CD4-positive, alpha-beta T cell treated with Interleukin-21 for 1 hour (primary cell): ENCODE measurements at places on chromosomes 5 and 9.

GRCh38 chr5:163193886-163194285 lies 243.5 kb upstream of the CCNG1 start:
- DNase-seq = no peak

- no peak for DNase-seq
Measured at GRCh38 chr5:134439210-134439654, 27.6 kb upstream of the CDKN2AIPNL start.

GRCh38 chr9:131423171-131423581 lies 29.3 kb downstream of the PRRC2B start:
- DNase-seq = no peak

- no peak for DNase-seq
Measured at GRCh38 chr9:27059412-27059811, 49.6 kb upstream of the TEK start.

DNA sequence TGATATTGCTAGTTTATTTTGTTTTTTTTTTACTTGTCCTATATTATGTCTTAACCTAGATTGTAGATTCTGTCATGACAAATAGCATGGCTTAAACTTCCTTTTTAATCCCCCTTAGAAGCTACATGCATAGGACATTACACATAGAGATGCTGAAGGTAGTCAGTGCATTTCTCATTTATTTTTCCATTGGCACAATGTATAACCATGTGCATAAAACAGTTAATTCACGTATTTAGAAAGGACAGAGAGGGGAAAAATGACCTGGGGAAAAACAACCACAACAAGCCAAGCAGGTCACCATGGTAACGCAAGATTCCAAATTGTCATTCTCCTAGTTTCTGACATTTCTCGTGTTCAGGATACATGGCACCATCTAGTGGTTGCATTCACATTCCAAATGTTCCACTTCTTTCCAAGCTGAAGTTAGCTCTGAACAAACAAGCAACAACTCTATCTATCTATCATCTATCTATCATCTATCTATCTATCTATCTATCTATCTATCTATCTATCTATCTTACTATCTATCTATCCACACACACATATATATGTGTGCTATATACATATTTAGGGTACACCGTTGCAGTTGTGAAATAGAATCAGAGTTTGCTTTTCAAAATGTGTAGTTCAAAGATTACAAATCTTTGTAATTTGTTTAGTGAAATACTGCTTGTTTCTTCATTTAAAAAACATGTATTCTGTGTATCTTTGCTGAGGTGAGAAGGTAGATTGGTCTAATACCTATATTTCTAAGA lies 487.2 kb upstream of the ST8SIA4 start:
- DNase-seq = peak; percentile 14

GRCh38 chr9:99143655-99144054 lies 38.7 kb downstream of the TGFBR1 start:
- DNase-seq = no peak

DNA sequence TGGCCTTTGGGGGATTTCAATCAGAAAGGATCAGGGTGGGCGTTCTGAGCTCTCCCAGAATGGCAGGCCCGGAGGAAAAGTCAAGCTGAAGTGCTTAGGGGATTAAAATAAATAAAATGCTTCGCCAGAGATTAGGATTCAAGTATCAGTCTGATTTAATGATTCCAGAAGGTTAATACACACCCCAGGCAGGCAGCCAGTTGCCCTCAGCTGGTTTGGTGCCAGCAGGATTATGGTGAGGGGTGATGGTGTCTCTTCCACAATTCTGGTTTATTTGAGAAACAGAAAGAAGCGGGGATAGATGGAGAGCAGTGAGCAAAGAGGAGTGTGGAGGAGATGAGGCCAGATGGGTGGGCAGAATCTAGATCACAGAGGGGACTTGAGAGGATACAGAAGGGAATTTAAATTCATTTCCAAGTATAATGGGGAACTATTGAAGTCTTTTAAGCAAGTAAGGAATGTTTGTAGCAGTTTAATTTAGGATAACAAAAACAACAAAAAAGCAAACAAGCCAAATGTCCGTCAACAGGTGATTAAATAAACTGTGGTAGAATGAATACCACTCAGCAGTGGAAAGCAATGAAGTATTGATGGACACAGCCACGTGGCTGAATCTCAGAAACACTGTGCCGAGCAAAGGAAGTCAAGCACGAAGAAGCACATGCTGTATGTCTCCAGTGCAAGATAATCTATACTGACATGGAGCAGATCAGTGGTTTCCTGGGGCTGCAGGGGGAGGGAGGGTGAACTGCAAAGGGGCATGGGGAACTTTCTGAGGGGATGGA lies 297.7 kb downstream of the MSX2 start:
- DNase-seq = no peak

DNA sequence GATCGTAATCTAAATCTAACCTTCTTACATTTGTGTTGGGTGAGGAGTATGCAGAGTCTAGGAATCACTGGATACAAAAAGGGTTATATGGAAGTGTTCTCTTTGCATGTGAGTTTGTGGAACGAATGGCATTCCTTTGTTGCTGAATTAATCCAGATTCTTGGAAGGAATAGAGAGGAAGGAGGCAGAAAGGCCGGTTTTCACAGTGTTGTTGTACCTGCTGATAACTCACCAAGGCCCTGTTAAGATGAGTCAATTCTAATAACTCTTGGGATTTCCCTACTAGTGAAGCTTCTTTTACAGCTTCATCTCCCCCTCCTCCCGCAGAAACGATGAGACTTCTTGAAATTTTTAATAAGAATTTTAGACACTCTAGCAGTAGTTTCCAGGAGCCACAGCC lies 84.0 kb downstream of the ZSWIM6 start:
- DNase-seq = no peak

DNA sequence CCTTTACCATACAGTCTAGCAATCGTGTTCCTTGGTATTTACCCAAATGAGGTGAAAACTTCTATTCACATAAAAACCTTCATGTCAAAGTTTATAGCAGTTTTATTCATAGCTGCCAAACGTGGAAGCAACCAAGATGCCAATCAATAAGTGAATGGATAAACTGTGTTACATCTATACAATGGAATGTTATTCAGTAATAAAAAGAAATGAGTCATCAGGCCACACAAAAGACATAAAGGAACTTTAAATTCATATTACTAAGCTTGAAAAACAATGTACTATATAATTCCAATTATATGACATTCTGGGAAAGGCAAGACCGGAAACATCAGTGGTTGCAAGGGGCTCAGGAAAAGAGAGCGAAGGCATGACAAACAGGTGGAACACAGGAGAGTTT lies 679.9 kb downstream of the ISL1 start:
- DNase-seq = no peak

DNA sequence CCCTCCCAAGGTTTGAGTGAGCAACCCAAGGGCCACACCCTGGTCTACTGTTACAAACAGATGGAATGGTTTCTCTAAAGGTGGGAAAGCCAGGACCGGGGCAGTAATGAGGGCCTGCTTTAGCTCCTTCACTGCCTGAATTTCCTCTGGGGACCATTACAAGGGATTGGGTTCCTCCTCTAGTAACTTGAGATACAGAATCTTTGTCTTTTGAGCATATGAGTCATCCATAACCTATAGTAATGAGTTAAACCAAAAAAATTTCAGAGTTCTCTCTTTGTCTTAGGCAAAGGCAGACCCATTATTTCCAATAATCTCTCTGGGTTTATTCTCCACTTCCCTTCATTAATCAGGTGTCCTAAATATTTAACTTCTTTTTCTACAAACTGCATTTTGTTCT lies 618.8 kb downstream of the HINT1 start:
- no peak for DNase-seq

GRCh38 chr5:10432059-10433008 lies 9.3 kb upstream of the ROPN1L start:
- no peak for DNase-seq

GRCh38 chr5:116415182-116415581 lies 159.4 kb downstream of the SEMA6A start:
- DNase-seq = no peak

GRCh38 chr9:113630386-113631136 lies 167.0 kb downstream of the RGS3 start:
- no peak for DNase-seq

- DNase-seq = no peak
Measured at GRCh38 chr5:158061451-158061850, 202.5 kb upstream of the CLINT1 start.

- peak; percentile 31 for DNase-seq
Measured at GRCh38 chr9:83981126-83981871, 694 bp downstream of the RMI1 start.

DNA sequence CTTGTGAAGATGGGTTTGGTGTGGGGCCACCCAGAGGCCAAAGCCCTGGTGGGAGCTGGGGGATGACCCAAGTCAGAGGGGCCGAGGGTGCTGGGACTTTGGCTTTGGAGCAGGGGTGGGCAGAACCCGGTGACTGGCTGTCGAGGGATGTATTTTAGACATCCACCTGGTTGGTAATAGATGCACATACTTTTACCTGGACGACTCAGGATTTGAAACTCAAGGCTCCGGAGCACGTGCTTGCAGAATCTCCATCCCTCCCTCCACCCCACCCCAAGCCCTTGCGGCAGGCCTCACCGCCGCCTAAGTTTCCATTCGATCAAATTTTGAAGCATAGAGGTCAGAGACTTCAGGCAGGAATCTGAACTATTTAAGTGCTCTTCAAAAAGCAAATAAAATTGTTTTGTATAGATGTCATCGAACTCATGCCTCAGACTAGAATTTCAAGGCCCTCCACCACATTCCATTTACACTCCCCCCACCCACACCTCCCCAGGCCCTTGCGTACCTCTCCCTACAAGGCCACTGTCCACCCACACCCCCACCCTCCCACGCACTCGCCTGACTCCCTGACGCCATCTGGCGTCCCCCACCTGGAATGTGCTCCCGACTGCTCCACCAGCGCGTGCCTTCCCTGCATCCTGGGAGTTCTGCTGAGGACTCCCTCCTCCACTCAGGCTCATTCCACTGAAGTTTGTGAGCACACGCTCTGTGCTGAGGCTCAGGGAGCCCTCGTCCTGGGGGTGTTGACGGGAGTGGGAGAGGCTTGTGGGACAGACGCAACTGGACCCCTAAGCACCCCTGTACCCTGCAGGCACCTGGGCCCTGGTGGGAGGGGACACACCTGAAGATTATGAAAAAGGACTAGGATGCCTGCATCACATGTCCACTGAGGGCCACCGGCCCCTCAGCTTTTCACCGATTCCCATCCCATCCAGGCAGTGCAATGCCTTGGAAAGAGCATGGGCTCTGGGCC lies 56.4 kb upstream of the RPL26L1 start:
- DNase-seq = no peak
